ENCODE measurements at places on chromosomes 11 and 22. TPM values are rescaled to one million over a fixed set of nuclear protein-coding genes. Genes with fewer than 3 reads are reported as not detected.

DNA sequence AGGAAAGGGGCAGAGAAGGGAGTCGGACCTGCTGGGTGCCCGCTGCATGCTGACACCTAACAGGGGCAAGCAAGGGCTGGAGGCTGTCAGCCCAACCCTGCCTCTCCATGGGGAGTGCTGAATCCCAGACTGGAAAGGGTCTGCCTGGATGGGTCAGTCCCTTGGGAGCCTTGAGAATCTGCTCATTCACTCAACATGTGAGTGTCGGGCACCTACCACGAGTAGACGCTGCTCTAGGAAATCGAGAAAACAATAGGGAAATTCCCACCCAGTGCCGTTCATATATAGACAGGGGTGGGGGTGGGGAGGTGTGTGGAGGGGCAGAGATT is 4.4 kb upstream of the CTSD start:
- DNase-seq, result no peak

GRCh38 chr11:65430406-65431217 is 8.0 kb downstream of the NEAT1 start:
- DNase-seq, result peak; percentile 71

DNA sequence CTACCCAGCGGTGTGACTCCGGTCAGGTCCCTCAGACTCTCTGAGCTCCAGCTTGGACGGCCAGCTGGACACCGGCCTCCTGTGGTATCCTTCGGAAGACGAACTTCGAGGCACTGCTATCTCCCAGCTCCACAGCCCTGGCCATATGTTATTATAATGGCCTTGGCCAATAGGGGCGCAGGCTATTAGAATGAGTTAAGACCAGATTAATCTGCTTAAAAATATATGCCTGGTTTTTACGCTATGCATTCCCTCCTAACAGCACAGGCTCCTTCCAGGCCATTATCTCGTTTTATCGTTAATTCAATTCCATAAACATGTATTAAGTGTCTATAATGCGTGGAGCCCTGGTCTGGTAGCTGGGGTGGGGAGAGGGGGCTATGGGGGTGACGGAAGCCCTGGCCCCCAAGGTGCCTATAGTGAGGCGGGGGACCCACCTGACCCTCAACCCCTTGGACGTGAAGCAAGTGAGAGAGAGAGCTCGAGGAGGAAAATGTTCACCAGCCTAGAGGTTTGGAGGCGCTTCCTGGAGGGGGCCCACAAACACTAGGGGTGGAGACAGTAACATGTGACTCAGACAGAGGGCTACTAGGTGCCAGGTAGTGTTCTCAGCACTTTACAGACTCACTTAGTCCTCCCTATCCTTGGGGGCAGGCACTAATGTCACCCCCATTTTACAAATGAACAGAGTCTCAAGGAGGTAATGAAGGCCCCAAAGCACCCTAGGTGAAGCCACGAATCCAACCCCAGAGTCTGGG is 37.5 kb upstream of the TCF20 start:
- no peak for DNase-seq

- peak; percentile 57 for DNase-seq
Observed at GRCh38 chr11:116073854-116074837, 569.9 kb upstream of the CADM1 start.

DNA sequence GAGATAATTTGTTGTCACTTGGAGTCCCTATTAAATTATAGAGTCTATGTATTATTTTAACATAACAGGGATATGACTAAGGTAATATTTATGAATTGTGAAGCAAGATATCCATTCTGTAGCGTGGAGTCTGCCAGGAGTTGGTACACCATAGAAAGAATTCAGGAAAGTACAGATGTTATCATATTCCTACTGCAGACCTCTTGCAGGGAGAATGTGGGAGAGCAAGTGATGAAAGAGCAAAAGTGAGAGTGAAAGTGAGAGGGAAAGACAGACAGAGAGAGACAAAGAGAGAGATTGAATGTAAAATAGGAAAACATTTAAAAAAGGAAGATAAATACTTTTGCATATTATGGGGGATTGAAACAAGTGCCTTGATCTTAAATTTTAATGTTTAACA is 468.8 kb downstream of the CNTN5 start:
- DNase-seq, result no peak

DNA sequence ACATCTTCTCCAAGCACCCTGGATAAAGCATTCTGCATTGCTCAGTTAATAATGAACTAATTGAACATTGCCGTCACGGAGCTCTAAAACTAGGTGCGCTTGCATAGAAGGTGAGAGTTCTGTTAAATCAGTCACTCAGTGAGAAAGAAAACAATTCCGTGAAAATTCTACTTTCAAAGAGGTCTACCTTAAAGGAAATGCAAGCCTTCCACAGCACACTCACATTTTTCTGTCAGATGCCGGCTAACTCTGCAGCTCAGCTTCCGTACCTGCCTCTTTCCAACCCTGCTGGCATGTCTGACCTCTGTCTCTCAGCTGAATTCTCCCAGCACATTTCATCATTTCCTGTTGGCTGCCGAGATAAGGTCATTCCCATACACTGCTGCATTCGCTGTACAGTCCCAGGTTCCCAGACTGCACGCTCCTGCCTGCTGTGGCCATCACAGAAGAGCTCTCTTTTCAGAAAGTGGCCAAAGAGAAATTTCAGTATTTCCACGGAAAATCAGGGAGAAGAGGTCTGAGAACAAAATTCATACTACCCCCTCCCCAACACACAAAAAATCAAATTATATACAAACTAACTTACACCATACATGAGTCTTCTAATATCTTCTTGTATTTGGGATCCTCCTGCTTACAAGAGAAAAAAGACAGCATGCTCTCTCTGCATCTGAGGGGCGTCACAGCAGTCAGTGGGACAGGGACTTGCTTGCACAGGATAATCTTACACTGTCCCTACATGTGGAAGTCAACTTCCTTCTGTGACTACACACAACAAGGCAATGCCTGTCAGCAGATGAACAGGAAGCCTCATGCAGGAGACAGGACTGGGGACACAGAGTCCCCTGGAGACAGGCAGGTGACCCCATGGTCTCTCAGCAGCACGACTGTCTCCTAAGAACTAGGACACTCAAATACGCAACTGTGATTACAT is 55.1 kb downstream of the PACSIN2 start:
- DNase-seq, result peak; percentile 44

DNA sequence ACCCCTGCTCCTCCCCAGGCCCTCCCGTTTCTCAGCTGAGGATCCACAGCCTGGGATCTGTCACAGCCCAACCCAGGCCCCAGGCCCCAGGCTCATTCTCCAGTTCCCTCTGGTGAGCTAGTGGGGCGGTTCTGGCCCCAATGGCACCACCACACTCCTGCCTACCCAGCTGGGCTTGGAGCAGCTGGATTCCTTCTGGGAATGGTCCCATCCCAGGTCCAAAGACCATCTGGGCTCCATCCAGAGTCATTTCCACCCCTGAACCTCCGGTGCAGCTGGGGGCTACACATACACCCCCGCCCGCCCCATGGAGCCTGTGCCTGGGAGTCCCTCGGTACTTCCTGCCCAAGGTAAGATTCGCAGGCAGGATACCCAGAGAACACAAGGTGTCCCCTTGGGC is 35.5 kb upstream of the PDGFB start:
- DNase-seq, result no peak

- DNase-seq, result peak; percentile 60
Observed at GRCh38 chr11:60498853-60499252, 6.3 kb downstream of the MS4A12 start.

DNA sequence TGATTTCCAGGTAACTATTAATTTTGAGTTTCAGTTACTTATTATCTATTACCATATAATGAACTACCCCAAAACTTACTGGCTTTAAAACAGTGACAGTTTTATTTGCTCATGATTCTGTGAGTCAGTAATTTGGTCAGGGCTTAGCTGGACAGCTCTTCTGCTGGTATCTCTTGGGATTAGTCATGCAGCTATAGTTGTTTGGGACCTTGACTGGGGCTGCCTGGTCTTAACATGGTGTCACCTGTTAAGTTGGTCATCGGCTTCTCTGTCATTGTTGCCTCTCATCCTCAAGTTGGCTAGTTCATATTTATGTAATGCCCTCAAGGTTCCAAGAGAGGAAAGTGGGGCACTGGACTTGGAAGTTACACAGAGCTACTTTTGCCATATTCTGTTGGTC is 177.5 kb downstream of the TMEM135 start:
- DNase-seq, result peak; percentile 14

GRCh38 chr11:43138621-43139140 is 173.1 kb upstream of the API5 start:
- no peak for DNase-seq

DNA sequence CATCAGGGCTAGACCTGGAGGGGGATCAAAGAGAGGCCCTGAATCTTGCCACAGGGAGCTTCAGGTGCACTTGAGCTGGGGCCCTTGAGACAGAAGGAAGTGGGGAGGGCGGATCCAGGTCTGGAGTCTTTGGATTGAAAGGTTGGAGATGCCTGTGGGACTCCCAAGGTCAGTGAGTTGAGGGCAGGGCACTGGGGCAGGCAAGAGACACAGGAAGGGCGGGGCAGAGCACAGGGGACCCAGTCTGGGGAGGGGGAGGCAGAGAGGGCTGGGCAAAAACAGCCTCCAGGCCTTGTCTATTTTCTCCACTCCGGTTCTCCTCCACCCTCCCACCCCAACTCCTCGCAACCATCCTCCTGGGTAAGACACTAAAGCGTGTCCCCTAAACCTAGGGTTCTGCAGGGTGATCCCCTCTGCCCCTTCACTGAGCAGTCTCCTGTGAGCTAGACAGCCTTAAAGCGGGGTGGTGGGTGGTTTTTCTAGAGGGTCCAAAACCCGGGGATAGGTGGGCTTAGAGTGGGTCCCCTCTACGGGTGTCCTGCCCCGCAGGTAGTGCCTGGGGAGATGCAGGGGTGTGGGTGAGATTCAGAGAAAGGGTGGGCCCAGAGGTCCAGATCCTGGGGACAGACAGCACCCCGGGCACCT is 38.6 kb upstream of the CELSR1 start:
- DNase-seq, result no peak

DNA sequence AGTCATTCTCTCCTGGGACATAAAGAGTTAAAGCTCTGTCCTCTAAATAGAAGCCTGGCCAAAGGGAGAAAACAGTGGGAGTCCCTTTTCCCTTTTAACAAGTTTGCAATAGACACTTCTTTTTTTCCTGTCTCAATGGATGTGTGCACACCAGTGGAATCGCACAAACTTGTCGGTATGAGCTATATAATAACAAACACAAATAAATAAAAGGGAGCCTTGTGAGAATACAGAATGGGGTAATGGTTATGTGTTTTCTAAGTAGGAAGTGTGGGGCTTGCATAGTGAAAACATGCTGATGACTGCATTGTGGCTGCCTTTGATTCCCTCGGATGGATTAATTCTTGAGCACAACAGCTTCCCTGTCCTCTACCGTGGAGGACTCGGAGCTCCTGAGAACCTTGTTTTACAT is 131.9 kb downstream of the WNT7B start:
- no peak for DNase-seq

DNA sequence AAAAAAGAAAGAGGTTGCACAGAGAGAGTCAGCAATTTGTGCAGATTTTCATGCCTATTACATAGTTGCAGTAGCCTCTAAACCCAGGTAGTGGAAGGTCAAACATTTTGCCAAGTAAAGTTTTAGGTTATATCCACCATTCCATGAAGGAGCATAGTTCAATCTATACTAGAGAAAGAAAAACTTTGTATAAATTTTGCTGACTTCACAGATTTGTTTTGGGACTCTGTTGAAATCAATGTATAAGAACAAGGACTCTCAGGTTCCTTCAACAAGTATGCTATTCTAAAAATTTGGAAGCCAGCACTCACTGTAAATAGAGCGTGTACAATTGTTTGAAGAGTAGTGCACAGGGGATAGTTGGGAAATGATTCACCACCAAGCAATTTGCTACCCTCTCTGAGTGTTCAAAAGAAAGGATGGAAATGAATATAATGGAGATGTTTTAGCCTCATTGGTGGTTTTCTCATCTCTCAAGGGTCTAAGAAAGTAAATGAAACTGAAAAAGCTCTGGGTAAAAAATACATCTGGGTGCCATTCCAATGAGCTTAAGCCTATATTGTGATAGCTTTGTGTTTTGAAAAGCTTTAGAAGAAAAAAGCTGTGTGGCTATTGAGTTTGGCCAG is 508.4 kb upstream of the LUZP2 start:
- DNase-seq, result peak; percentile 75

DNA sequence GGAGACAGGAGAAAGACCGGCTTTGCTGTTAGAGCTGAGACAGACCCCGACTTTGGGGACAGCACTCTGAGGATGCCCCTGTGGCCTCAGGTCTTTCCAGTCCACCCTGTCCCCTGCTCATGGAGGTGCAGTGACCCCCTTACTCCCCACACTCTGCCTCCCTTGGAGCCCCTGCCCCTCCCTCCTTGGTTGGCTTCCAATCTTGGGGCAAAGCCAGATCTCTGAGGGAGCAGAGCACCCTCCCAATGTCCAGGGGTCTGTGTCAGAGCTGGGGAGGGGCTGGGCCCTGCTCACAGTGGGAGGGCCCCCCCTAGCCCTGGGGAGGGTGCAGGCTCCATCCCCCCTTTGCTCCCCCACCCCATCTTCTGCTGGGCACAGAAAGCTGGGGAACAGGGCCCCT is 50.0 kb downstream of the IGLL1 start:
- no peak for DNase-seq

DNA sequence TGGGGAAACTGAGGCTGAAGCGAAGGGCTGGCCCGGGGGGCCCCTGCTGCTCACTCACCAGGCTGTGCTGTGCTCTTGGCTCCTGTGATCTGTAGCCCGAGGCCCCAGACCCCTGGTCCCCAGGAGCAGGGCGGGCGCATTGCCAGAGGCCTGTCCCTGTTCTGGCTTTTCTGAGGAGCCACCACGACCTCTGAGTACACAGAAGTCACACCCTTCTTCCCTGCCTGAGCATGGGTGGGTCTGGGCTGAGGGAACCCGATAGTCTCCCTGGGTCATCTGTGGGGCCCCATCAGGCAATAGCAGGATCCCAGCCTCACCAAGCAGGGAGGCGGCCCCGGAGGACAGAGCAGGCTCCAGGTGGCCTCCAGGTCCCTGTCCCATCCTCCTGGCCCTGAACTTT is 5.1 kb downstream of the CASTOR1 start:
- no peak for DNase-seq

GRCh38 chr11:67051180-67051893 is 5.3 kb upstream of the RHOD start:
- no peak for DNase-seq

- DNase-seq, result no peak
Observed at GRCh38 chr11:110279881-110280280, 16.5 kb downstream of the RDX start.

The CACNA1I gene
- total RNA-seq, result 0.02 TPM

The SCGB1D2 gene
- total RNA-seq, result not detected

The ATG2A gene
- 16.0 TPM for total RNA-seq

The CREBZF gene
- total RNA-seq, result 25.8 TPM

The RAPSN gene
- total RNA-seq, result not detected

The MMP13 gene
- total RNA-seq, result 96.9 TPM

The RFPL2 gene
- total RNA-seq, result not detected

The TRIM5 gene
- total RNA-seq, result 71.1 TPM

The DBX1 gene
- total RNA-seq, result not detected

The P2RX6 gene
- 3.6 TPM for total RNA-seq

The APOL5 gene
- not detected for total RNA-seq
